Stimulated activated CD4-positive, alpha-beta T cell treated with anti-CD3 and anti-CD28 coated beads, Interleukin-2, amount 100 ng/mL, for 24 hours (primary cell): ENCODE measurements at places on chromosomes 4 and X.

DNA sequence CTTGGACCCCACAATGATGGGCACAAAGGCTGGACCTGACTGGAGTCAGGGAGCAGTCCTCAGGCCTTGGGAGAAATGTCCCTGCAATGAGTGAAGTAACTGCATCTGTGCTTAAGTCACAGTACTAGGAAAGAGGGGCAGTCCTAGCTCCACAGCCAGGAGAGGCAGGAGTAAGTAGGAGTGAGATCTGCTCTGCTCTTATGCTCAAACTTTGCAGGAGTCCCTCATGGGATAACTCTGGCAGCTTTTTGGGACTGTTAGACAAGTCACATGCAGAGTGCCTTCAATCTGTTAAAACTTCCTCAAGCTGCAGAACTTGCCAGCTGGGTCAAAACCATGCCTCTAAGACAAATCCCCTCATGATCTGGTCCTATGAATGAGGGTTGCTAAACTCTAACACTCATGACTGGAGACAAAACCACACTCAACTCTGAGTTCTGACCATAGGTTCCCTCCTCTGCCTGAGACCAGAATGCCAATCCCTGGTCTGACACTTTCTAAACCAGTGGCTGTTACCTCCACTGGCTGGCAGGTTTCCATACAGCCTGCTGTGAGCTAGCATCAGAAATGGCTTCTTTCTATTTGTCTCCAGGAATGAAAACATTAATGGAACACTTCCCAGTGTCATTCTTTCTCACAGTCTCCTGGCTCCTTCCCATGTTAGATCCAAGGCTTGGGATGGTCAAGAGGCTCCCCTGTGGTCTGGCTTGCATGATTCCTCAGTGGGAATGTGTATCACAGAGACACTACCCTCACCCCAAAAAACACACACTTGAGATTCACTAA lies 819.3 kb downstream of the PCDH7 start:
- no peak for DNase-seq

- DNase-seq: no peak
These were observed 29.9 kb downstream of the RBMX start for GRCh38 chrX:136850441-136851175.

GRCh38 chrX:124341396-124342132 lies 4.8 kb upstream of the SH2D1A start:
- no peak for DNase-seq

- DNase-seq: no peak
These were observed 32.1 kb upstream of the PAQR3 start for GRCh38 chr4:78971326-78971725.
